ENCODE measurements at places on chromosomes 4 and X. TPM values are rescaled to one million over a fixed set of nuclear protein-coding genes. Genes with fewer than 3 reads are reported as not detected.

DNA sequence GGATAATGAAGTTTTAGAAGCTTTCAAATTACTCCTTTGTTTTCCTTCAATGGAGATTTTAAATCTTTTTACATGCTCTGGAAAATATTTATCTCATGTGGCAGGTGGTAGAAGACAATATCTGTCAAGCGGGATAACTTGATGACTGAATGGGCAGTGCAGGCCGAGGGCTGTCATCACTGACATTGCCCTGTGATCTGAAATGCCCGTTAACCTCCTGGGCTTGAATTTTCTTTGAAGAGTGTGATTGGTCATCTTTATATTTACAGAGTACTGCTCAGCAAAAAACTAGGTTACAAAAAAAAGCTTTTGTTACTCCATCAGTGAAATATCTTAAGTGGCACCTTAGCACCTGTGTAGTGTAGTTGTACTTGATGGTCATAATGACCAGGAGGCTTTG lies 147.5 kb downstream of the GATB start:
- DNase-seq = no peak

DNA sequence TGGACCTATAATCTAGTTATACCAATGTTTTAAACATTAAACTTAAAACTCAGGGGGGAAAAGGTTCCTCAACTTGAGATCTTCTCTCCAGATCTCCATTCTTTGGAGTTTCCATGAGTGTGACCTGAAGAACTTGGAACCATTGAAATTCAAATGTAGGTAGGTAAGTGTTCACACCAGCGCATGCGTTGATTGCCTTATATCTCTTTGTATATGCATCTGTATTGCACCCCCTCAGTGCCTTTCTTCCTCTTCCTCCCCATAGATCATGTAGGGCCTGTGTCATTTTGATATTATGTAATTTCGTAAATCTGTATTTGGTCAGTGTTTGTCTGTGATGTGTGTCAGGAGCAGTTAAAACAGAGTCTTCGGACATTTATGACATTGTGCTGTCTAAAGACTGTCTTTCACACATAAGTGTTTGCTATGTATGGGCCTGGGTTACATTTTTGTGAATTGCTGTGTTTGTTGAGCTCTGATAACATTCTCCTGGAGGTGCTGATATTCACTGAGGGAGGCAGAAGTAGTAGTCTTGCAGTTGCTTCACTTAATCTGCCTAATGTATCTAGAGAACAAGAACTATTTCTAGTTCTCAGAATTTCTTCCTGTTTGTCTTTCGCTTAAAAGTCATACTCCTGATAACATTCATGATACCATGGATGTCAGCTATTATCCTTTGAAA lies 126.3 kb downstream of the RAP1GDS1 start:
- DNase-seq = no peak

DNA sequence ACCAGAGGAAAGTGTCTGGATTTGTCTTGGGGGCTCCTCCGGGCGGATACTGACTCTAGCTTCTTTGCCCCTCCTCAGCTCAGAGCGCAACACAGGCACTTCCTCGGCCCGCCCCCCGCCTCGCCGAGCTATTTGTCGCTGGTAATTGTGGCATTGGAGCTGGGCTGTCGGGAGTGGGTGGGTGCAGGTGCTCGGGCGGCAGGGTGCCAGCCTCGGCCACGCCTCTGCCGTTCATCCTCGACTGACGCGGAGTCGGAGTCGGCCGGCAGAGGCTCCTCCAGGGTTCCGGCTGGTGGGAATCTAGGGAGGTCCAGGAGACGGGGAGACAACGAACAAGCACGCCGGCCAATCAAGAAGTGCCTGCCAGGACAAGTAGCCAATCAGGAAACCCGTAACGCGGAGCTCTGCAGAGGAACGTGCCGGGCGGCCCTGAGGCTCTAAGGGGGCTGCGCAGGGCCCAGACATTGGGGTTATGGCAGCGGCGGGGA lies 3.9 kb upstream of the SYN1 start:
- peak; percentile 83 for DNase-seq

DNA sequence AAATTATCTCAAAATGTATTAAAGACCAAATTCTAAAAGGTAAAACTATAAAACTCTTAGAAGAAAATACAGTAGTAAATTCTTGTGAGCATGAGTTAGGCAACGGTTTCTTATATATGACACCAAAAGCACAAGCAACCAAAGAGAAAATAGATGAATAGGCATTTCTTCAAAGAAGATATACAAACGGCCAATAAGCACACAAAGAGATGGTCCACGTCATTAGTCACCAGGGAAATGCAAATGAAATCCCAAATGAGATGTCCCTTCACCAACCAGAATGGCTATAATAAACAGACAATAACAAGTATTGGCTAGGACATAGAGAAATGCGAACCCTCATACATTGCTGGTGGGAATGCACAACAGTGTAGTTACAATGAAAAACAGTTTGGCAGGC lies 44.6 kb downstream of the RAB33A start:
- no peak for DNase-seq

DNA sequence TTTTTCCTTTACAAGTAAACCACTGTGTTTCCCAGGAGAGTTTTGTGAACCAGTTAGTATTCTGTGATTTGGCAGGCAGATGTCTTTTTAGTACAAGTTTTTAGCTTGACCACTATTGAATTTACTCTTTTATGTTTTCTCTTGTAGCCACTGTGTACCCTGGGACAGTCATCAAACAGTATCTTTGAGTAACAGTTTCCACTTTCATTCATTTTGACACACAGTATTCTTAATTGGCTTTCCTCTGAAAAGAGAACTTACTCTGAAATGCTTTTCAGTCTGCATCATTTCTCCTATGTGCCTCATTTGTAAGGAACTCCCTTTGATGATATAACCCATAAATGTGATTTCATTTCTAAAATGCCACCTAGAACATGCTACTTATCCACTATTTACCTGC lies 476.5 kb downstream of the PDGFC start:
- no peak for DNase-seq

GRCh38 chr4:71487344-71487920 lies 148.6 kb downstream of the SLC4A4 start:
- DNase-seq = no peak

DNA sequence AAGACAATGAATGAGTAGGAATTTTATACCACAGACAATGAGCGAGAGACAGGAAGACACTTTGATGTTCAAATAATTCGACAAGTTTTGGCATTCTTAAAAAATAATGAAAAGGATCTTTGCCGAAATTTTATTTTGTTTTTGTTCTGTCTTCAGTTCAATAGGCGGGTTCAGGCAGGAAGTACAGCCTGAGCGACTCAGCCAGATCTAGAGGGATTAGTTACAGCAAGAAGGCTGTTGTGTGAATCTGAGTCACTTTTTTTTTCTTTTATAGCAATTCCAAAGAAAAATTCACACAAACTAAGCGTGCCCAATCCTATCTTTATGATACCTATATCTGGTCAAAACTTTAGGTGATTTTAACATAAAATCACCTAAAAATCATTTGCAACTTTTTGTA lies 505.4 kb upstream of the FAM241A start:
- DNase-seq = no peak

GRCh38 chrX:44042116-44042515 lies 68.9 kb upstream of the NDP start:
- no peak for DNase-seq

GRCh38 chrX:54758114-54759055 lies 39.7 kb downstream of the ITIH6 start:
- peak; percentile 31 for DNase-seq

The SPOCK3 gene
- total RNA-seq = not detected

The ZNF185 gene
- total RNA-seq = 1.4 TPM

The POU4F2 gene
- not detected for total RNA-seq

The CWH43 gene
- total RNA-seq = not detected

The PHEX gene
- total RNA-seq = 0.11 TPM

The SLC10A3 gene
- total RNA-seq = 13.8 TPM

The DCX gene
- total RNA-seq = 0.19 TPM
